ENCODE measurements at places on chromosomes 4 and X. TPM values are rescaled to one million over a fixed set of nuclear protein-coding genes. Genes with fewer than 3 reads are reported as not detected.

- DNase-seq = no peak
These were observed 40.6 kb upstream of the IL21 start for GRCh38 chr4:122661176-122662160.

DNA sequence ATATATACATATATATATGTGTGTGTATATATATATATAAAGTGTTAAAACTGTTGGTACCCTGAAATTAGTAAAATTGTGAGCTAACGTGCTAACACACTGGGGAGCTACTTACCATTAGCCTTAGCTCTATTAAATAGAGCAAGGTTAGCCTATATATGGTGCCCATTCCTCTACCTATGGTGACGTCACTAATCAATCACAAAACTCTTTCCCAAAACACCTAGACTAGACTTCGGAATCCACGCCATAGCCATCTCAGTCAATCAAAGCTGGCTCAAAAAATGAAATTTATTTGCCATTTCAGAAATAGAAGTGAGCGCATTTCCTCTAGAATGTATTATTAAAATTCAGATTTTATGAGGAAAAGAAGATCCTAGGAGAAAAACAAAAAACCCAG is 229.0 kb upstream of the TENM3 start:
- no peak for DNase-seq

DNA sequence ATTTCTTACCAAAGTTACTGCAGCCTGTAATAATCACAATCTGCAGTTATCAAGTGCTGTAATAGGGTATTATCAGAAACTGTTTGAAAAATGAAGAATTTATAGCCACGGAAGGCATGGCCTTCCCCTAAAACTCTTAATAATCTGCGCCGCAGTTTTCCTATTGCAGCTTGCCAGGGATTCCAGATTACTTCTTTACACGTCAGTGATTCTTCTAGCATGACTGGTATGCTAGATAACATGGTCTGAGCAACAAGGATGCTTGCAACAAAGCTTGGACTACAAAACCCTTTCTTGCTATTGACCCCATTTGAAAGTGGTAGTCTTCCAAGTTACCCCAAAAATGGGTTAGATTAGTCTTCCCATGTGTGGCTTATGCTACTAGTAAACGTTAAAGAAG is 47.2 kb upstream of the GK2 start:
- no peak for DNase-seq

- DNase-seq = no peak
These were observed 1368.6 kb downstream of the FSTL5 start for GRCh38 chr4:160795216-160795615.

- DNase-seq = no peak
These were observed 106.6 kb upstream of the PCDH18 start for GRCh38 chr4:137638934-137639333.

GRCh38 chr4:13844740-13845139 is 217.2 kb upstream of the BOD1L1 start:
- DNase-seq = no peak

- no peak for DNase-seq
These were observed 2.4 kb downstream of the NKX1-1 start for GRCh38 chr4:1403591-1404572.

- DNase-seq = no peak
These were observed 653.6 kb upstream of the NR3C2 start for GRCh38 chr4:149095811-149096210.

GRCh38 chrX:120671963-120672362 is 42.1 kb upstream of the C1GALT1C1 start:
- DNase-seq = no peak

- DNase-seq = no peak
These were observed 249.3 kb upstream of the PRKX start for GRCh38 chrX:3962511-3963311.

GRCh38 chr4:8076023-8076422 is 82.6 kb downstream of the ABLIM2 start:
- DNase-seq = no peak

- no peak for DNase-seq
These were observed 46.5 kb downstream of the CPZ start for GRCh38 chr4:8639021-8639420.

- DNase-seq = no peak
These were observed 66.4 kb downstream of the HPRT1 start for GRCh38 chrX:134526399-134526798.

- DNase-seq = peak; percentile 13
These were observed 5.7 kb upstream of the PPEF1 start for GRCh38 chrX:18701621-18702361.

- DNase-seq = no peak
These were observed 96.8 kb upstream of the GRIA3 start for GRCh38 chrX:123087326-123087725.

- no peak for DNase-seq
These were observed 288.8 kb downstream of the CENPC start for GRCh38 chr4:67256388-67257043.

- DNase-seq = no peak
These were observed 300.0 kb downstream of the ANK2 start for GRCh38 chr4:113349430-113349829.

- no peak for DNase-seq
These were observed 322.9 kb upstream of the NWD2 start for GRCh38 chr4:36921476-36922216.

DNA sequence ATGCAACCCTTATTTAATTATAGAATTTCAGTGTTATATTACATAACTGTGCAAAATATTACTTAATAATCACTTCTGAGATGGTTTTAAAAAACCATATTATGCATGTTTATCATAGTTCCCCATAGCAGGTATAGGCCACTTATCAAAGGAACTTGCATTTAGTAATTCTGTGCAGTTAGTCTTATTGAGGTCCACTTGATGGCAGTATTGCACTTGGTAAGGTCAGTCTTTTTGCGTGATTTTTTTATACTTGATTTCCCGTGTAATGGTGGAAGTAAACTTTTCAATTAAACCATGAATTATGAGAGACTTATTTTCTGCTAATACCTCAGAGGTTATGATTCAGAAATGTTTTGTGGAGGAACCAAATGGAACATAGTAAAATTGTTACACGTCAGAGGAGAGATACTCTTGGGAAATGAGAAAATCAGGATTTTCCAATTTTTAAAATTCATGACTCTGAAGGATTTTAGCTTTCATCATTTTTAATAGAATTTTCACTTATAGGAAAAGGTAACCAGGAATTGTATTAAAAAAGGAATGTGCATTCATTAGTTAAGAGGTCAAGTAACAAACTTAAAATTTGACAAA is 230.0 kb downstream of the CCSER1 start:
- no peak for DNase-seq

DNA sequence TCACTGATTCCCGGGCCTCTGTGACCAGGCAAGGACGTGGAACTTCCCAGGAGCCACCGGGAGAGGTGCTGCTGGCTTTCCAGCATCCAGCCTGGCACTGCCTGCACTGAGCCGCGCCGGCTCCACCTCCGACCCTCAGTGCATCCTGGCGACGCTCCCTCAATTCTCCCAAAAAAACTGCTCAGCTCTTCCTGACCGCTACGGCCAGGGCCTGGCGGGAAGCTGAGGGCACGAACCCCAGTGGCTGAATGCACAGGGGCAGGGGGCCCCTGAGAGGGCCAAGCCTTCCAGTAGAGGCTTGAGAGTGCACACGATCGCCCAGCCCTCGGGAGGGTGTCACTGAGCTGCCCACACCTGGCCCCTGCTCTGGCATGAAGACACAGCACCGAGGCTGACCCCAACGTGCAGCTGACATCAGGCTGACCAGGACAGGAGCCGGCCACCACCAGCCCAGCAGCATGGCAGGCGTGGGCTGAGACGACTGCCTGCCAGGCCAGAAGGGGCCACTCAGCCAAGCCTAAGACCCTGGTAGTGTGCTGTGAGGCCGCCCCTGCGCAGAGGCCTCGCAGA is 6.9 kb downstream of the CTBP1 start:
- DNase-seq = peak; percentile 6

- no peak for DNase-seq
These were observed 23.6 kb downstream of the KLF3 start for GRCh38 chr4:38687571-38688011.

Gene HHIP
- total RNA-seq = 0.20 TPM

Gene UGT2B17
- 346 TPM for total RNA-seq

Gene BTC
- total RNA-seq = 7.9 TPM

Gene FAM47E
- 1.5 TPM for total RNA-seq

Gene TSPAN7
- 156 TPM for total RNA-seq

Gene TRIML2
- not detected for total RNA-seq
